ENCODE measurements at places on chromosomes 13 and 19. TPM values are rescaled to one million over a fixed set of nuclear protein-coding genes. Genes with fewer than 3 reads are reported as not detected.

The CLEC17A gene
- total RNA-seq = not detected

The ZNF724 gene
- total RNA-seq = 0.76 TPM

The C1QTNF9B gene
- total RNA-seq = not detected

The TMEM259 gene
- total RNA-seq = 96.7 TPM

The URAD gene
- not detected for total RNA-seq

The OR10H1 gene
- not detected for total RNA-seq

The ZNF714 gene
- total RNA-seq = 3.7 TPM

The SELENOV gene
- not detected for total RNA-seq

The ZNF699 gene
- total RNA-seq = 1.4 TPM

The TSSK6 gene
- total RNA-seq = 0.85 TPM

The FCER2 gene
- total RNA-seq = not detected

The TTC9B gene
- 0.33 TPM for total RNA-seq

The LGALS7B gene
- not detected for total RNA-seq

The OLFM2 gene
- total RNA-seq = 12.4 TPM

The LILRA2 gene
- not detected for total RNA-seq

The ZSCAN4 gene
- total RNA-seq = not detected

The CLDND2 gene
- total RNA-seq = 10.5 TPM

The MCEMP1 gene
- total RNA-seq = not detected

The ZNF723 gene
- total RNA-seq = not detected

The ZNF431 gene
- total RNA-seq = 5.6 TPM

The PPM1N gene
- total RNA-seq = 8.0 TPM

The RPS28 gene
- 855 TPM for total RNA-seq

The FPR1 gene
- total RNA-seq = 0.07 TPM

The OR7D2 gene
- total RNA-seq = not detected

The PSPC1 gene
- 41.6 TPM for total RNA-seq

The FBN3 gene
- total RNA-seq = not detected

The FGF22 gene
- total RNA-seq = 0.95 TPM

The SLC10A2 gene
- total RNA-seq = not detected

The ZNF737 gene
- 0.12 TPM for total RNA-seq

The OR4F17 gene
- total RNA-seq = not detected

The RLN3 gene
- total RNA-seq = not detected

The DLEU7 gene
- not detected for total RNA-seq

The NTN5 gene
- total RNA-seq = 0.30 TPM

The ERVK3-1 gene
- 93.3 TPM for total RNA-seq

The ZNF284 gene
- total RNA-seq = 0.51 TPM

The APLP1 gene
- total RNA-seq = 103 TPM

The RYR1 gene
- 5.4 TPM for total RNA-seq

The GZMM gene
- 0.23 TPM for total RNA-seq

The TMEM238 gene
- 9.0 TPM for total RNA-seq

All from A549 treated with RU486 at 1 μM for 4 hours (cell line).